ENCODE measurements at places on chromosomes 1 and 21.

GRCh38 chr1:222911866-222912265, 97.0 kb downstream of the DISP1 start:
- DNase-seq, result no peak

DNA sequence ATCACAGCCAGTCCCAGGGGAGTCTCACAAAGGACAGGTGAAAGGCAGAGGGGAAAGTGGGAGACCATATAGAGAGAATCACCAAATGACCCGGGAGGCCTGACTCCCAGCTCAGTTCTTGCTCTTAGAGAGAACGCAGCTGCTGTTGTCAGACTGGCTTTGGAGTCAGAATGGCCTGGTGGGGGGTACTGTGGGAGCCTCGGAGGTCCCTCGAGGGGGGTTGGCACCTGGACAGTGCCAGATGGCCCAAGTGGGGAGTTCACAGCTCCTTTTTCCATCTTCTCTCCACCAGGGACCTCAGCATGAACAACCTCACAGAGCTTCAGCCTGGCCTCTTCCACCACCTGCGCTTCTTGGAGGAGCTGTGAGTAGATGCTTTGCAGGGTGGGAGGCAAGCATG, 31.5 kb downstream of the LGR6 start:
- DNase-seq, result no peak

GRCh38 chr1:218376722-218377121, 31.6 kb downstream of the TGFB2 start:
- DNase-seq, result no peak

- DNase-seq, result no peak
Observed at GRCh38 chr1:27383039-27383605, at the start of gene CD164L2. TSS of gene CD164L2 (minus strand) at chr1:27383333. CDS start at chr1:27383239, 94 bp downstream.

DNA sequence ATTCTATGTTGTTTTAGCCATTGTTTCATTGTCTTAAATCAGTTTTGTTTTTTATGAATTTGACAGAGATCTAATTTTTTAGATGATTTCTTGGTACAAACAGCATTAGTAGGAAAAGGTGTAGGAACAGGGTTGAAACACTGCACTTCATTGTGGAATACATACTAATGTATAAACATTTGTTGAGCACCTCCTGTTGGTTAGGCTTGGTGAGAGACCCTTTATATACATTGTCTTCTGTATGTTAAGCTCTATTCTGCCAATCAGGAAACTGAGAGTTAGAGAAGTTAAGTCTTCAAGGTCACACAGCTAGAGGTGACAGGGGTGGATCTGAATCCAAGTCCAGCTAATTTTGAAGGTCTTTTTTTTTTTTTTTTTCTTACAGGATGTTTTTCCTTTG, 192.7 kb downstream of the VPS13D start:
- no peak for DNase-seq

DNA sequence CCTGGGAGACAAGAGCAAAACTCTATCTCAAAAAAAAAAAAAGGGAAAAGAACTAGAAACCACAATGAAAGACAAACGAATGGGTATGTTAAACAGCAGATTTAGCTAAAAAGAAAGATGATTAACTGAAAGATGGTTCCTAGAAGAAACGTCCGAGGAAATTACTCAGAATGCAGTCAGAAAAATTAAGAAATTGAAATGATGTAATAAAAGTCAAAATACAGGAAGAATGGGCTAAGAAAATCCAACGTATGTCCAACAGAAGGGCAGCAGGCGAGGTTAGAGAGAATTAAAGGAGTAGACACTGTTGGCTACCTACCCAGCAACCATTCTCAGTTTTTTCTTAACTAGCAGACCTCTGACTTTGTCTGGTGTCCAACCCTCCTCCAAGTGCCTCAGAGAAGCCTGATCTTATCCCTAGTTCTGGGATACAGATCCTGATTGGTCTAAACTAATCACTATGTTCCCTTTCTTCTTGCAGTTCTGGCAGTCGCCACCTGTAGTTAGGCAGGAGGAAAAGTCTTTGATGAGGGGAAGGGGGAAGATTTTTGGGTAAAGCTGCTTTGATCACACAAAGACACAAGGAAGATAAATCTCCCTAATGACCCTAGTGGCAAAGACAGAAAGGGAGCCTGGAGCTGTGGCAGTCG, 25.7 kb downstream of the GPR161 start:
- DNase-seq, result no peak

- DNase-seq, result peak; percentile 74
Observed at GRCh38 chr1:108000620-108001111, 35.7 kb upstream of the VAV3 start.

DNA sequence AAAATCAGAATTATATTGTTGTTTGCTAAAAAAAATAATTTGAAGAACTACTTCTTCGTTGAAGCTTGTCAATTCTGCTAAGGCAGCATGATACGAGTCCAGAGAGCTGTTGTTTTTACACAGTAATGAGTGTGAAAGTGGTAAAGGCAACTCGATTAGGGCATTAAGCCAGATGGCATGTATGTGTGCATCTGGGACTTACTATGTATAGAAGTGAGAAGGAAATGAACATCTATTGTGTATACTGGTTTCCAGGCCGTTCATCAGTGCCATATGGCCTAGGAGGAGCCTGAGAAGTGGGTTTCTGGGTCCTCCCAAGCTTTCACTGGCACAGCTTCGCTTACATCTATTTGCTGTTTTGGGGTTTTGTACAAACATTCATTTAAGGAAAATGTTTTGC, 5.7 kb downstream of the CTPS1 start:
- DNase-seq, result no peak

DNA sequence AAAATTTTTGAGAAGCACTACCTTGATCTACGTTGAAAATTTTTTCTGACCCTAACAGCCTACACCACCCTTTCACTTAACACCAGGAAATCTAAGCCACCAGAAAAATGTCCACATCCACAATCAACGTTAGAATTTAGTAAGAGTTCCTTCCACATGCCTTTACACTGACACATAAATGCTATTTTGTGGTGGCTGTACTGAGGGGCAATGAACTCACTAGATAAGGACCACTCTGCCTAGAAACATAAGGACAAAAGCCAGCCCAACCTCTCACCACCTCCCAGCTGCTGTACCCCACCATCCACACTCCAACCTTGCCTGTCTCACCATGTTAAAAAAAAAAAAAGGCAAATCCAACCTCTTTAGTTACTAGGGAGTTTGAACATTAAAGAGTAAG, 29.8 kb downstream of the PARP1 start:
- DNase-seq, result no peak

DNA sequence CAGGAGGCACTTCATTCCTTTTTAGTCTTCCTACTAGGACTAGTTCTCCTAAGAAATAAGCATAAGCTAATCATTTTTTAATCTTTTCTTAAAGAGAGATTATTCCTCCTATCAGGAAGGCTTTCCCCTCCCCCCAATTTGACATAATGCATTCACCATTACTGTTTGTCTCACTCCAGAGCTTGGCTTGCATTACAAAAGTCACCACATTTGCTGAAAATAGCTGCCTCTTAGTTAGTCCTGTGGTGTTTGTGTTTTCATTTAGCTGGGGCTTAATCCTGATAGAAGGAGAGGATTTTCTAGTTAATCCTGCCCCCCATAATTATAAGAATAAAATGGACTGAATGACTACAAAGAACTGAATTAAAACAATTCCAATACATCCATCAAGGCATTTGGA, 307.1 kb upstream of the RRP15 start:
- DNase-seq, result no peak

DNA sequence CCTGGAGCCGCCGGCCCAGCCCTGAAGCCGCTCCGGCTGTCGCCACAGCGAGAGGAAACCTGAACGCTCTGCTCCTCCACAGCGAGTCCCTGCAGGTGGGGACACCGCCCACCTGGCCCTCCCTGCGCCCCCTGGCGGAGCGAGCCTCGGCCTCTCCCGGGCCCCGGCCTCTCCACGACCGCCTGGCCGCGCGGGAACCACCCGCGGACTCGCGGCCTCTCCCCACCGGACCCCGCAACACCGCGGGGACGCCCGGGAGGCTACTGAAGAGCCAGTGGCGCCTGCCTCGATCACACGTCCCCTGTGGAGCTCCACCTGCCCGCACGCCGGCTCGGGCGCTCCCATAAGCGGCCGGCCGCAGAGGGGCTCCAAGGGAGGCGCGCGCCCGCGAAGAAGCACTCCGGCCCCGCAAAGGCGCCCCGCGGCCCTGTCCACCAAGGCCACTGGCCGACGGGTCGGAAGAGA, 109.6 kb downstream of the KCNN3 start:
- DNase-seq, result no peak

GRCh38 chr1:200774311-200774710, 35.6 kb downstream of the CAMSAP2 start:
- no peak for DNase-seq

DNA sequence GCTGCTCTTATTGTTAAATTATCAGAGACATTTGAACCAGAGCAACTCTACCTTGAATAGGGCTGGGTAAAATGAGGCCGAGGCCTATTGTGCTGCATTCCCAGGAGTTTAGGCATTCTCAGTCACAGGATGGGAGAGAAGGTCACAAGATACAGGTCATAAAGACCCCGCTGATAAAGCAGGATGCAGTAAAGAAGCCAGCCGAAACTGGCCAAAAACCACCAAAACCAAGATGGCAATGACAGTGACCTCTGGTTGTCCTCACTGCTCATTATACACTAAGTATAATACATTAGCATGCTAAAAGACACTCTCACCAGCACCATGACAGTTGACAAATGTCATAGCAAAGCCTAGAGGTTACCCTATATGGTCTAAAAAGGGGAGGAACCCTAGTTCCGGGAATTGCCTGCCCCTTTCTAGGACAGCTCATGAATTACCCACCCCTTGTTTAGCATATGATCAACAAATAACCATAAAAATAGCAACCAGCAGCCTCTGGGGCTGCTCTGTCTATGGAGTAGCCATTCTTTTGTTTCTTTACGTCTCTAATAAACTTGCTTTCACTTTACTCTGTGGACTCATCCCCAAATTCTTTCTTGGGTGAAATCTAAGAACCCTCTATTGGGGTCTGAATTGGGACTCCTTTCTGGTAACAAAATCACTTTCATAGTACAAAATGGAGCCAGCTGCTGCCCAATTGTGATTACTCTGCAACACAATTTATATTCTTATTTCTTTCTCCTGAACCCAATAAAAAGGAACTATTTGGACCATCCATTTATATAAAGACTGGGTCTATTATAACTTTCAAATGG, 179.6 kb downstream of the TGFBR3 start:
- no peak for DNase-seq

DNA sequence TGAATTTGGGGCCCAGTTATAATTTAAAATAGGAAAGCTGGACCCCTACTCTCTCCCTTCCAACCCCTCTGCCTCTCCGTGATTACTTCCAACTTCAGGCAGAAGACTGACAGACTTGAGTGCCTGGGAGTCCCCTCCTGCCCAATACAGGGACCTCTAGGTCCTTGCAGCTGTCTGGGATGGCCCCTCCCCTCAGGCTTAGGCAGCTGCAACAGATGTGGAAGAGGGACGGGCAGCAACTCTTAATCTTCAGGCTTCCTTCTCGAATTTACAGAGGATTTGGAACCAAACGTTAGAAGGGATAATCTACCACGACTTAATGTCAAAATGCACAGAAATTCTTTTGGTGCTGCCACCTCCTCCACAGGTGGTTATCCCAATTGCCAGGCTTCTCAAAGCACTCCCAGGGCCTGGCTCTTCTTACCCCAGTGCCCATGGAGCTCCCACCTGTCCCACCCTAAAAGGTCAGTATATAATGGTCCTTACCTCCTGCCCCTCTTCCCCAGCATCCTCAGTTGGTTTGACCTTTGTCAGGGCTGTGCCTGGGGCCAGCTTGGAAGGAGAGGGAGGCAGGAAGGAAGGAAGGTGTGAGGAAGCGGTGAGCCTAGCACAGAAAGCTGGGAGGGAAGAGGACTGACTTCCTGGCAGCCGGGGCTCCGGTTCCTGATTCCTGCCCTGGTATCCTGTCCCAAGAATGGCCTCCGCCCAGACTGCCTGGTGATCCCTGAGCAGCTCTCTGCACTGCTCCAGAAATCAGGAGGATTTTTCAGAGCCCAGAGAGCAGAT, 2.8 kb downstream of the PEA15 start:
- DNase-seq, result no peak

GRCh38 chr1:53367503-53368313, 39.8 kb upstream of the LRP8 start:
- no peak for DNase-seq

DNA sequence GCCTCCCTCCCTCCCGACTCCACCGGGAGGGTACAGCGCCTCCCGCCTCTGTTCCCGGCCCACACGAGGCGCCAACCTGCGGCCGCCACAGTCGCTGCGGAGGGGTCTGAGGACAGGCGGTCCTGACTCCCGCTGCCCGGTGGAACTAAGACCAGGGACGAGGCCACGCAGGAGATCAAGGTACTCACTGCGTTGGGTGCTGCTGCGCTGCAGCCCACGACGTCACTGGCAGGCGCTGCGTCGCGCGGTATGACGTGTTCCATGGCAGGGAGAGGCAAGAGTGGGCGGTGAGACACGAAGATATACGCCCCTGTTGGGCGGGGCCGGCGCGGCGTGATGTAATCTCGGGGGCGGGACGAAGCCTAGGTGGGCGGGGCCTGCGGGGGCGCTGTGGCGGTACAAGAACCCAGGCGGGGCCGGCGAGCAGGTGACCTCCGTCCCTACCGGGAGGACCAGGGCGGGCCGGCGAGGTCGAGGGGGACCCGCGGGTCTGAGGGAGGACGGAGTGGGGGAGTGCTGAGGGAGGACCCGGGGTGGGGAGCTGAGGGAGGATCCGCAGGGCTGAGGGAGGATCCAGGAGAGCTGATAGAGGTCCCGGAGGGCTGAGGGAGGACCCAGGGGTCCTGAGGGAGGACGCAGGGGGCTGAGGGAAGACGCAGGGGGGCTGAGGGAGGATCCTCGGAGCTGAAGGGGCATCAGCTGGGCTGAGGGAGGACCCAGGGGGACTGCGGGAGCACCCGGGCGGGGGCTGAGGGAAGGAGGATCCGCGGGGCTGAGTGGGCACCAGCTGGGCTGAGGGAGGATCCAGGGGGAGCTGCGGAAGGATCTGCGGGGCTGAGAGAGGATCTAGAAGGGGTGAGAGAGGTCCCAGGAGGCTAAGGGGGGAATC, at the start of gene MRPL55:
TSS of gene MRPL55 (minus strand) at position 227 of the 889 bp plus-strand sequence. CDS start 1,039 bp downstream, outside the sequence.
- peak; percentile 96 for DNase-seq

GRCh38 chr1:105294838-105295237, 1545.1 kb downstream of the AMY1C start:
- DNase-seq, result no peak

DNA sequence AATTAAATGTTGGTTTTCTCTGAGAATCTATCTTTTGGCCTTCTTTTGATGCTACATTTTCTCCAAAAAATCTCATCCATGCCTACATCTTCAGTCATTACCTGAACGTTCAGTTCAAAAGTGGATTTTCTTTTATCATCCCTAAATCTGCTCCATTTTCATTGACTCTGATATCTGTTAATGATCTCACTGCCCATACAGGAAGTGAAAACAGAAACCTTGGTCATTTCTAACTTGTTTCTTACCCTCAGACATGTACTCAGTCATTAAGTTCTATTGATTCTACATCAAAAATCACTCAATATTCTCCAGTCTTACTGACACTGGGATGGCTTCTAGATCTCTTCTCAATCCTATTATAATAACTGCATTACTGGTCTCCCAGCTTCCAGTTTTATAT, 22.7 kb downstream of the PRKACB start:
- DNase-seq, result no peak
